ENCODE measurements at places on chromosomes 12 and 14.

GRCh38 chr12:18283831-18284230 is 22.5 kb downstream of the PIK3C2G start:
- no peak for DNase-seq

DNA sequence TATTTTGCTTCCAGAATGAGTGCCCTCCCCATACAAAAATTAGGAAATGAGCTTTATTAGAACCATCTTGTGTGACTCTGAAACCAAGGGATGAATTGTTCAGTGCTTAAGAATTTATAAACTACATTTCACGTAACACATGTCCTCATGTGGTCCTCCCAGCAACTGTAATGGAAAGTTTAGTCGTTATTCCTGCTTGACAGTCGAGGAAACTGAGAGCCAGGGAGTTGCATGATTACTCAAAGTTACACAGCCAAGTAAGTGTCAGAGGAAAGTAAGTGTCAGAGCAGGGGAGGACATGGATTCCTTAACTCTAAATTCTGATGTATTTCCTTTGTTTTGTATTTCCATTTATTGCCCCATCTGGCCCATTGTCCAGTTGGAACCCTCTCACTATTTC is 453.9 kb downstream of the FUT8 start:
- no peak for DNase-seq

GRCh38 chr12:94875525-94875924 is 128.0 kb downstream of the NDUFA12 start:
- DNase-seq: peak; percentile 70

GRCh38 chr12:12891080-12891880 is at the start of gene GPRC5A:
GPRC5A (plus strand) TSS chr12:12891562; CDS start chr12:12908250, 16,688 bp downstream.
- DNase-seq: peak; percentile 99

DNA sequence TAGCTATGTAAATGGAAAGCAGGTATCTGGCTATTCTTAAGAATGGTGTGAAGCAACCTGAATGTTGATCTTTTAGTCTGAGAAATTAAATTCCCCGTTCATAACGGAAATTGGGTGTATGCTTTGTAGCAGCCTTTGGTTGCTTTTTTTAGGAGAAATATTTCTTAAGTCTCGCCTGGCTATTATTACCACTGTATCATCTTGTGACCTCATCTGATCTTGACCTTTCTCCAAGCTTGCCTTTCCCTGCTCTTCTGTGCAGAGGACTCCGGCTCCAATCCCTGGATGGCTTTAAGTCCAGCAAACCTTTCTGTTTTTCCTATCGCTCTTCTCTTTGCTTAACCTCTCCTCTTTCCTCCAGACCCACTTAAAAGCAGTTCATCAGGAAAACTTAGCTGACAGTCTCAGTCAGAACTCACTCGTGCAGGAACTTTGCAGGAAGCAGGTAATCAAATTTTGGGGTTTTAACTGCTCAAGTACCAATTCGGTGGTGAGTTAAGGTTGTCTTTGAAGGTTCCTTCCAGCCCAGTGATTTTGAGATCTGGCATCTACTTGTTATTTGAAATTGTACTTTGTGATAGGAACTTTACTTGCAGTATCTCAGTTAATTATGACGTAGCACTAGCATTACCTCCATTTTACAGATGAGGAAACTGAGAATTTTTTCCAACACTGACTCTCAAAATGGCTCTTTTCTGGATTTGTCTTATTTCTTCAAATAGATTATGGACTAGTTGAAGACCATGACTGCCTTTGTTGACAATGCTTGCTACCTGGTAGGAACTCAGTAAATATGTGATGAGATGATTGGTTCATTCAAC is 14.1 kb downstream of the PPFIBP1 start:
- no peak for DNase-seq

DNA sequence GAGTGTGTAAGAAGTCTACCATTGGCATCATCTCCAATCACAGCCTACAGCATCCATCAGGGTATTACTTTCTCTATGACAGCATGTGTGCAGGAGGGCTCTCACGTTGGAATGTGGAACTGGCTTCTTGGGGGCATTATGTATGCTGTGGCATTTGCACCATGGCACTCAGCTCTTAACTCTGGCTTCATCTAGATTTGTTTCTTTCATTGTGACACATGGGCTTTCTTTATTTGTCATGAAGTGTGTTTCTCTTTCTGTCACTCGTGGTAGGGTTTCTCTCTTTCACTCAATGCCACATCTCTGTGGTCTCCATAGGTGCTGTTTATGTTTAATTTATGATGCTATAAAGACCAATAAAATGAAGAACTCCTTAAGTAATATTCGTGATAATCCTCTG is 191.2 kb upstream of the GARIN2 start:
- no peak for DNase-seq

- DNase-seq: no peak
Measured at GRCh38 chr14:69357544-69358200, 40.4 kb downstream of the ERH start.

DNA sequence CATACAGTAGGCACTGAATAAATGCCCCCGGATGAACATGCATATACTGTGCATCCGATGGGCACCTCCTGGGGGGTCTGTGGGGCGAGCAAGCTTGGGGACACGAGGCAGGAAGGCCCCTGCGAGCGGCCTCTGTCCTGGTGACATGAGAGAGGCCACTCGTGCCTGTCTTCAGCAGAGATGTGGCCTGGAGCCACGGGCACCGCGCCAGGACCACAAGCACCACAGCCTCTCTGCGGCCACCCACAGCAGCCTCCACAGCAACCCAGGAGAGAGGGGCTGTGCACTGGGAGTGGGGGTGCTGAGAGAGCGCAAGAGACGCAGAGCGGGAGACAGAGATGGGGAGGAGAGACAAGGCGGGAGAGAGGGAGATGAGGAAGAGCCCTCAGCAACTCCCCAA is 118.5 kb downstream of the RFLNA start:
- no peak for DNase-seq

- no peak for DNase-seq
Measured at GRCh38 chr12:130482448-130482847, 144.8 kb downstream of the PIWIL1 start.

- no peak for DNase-seq
Measured at GRCh38 chr14:76261371-76261811, 109.7 kb downstream of the GPATCH2L start.

DNA sequence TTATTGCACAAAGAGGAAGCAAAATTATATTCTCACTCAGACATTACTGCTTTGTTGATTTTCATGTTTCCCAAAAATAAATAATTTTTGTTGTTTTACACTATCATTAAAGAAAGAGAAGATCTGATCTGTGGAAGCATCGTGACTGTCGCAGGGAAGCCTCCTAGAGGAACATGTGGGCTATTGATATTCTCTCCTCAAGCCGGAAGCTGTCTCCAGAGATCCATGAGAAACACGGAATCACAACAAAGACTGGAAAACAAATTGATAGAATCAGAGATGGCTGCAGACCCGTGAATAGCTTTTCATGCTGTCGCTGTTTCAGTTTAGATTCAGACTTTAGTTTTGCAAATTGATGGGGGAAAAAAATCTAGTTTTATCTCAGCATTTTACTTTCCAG is 235.2 kb upstream of the TMPO start:
- no peak for DNase-seq

DNA sequence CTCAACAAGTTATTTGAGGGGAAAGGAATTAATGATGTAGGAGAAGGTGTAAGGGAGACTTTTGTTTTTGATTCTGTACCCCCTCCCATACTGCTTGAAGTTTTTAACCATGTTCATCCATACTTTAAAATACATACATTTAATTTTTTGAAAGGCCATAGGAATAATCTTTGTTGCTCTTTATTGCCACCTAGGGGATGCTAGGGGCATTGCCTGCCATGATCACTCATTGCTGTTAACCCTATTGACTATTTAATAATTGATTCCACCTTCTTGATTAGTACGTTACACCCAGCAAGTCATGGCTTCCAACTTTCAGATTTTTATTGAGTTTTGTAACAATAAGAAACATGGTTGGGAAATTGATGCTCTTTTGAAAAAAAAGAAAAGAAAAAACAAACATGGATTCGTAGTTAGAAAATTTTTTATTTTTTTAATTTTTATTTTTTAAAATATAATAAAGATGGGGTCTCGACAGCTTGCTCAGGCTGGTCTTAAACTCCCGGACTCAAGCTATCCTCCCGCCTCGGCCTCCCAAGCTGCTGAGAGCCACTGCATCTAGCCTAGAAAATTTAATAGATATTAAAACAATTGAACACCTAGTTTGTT is 8.5 kb upstream of the PRKAB1 start:
- DNase-seq: peak; percentile 54

DNA sequence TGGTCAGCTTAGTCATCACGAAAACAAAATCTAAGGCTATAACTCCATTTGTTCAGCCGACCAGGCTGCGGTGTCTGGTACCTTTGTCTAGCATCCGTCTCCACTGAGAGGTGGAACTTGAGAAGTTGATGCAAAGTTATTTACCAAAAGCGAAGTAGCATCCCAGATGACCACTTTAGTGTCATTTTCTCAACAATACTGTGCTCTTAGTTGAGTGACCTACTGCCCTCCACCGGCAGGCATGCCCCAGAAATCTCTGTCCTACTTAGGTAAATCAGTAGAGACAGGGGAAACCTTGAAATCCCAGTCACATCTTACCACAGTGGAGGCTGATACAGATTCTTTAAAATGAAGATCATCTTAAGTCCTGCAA is 1.3 kb upstream of the ST8SIA1 start:
- DNase-seq: no peak

DNA sequence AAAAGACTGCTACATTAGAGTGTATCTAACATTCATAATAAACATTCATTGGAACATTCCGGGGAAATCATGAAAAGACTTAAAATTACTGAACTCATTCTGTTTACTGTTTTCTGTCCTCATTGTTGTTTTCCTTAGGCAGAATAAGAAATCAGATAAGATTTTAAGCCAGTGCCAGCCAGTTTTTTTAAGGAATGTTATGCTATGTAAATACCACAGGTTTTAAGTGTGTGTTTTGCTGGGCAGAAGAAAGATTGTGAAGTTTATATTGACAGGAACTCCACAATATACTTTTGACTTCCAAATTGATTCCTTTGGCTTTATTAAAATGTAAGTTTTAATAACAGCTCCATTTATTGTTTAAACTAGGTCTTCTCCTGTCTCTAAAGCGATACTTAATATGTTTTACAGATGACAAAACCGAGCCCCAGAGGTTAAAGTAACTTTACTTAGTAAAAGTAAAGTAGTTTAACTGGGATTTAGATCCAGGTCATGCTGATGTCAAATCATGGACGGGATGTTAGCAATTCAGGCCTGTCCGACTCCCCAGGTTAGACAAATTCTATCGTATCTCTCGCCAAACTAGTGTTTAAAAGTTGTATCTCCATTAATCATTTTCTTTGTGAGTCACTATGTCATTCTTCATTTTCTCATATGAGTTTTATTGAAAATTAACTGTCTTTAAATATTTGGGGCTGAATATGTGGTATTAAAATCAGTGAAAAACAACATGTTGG is 1.7 kb downstream of the LARP4 start:
- peak; percentile 37 for DNase-seq

DNA sequence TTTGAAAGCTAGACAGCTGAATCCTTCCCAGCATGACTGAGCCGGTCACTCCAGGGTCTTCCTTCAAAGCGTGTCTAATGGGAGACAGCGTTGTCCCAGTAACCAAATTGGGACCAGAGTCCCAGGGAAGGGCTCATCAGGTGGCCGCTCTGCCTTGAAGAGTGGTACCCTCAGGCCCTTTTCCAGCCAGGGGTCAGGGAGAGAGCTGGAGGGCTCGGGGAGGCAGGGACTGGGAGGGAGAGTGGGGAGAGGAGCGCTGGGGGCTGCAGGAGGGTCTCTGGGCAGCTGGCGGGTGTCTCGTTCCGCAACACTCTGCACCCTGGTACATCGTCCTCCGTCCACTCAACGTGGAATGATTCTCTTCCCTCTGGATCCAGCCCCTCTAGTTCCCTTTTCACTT is 1.6 kb upstream of the RTL1 start:
- DNase-seq: no peak

GRCh38 chr14:55562135-55562534 is 17.9 kb upstream of the KTN1 start:
- no peak for DNase-seq

DNA sequence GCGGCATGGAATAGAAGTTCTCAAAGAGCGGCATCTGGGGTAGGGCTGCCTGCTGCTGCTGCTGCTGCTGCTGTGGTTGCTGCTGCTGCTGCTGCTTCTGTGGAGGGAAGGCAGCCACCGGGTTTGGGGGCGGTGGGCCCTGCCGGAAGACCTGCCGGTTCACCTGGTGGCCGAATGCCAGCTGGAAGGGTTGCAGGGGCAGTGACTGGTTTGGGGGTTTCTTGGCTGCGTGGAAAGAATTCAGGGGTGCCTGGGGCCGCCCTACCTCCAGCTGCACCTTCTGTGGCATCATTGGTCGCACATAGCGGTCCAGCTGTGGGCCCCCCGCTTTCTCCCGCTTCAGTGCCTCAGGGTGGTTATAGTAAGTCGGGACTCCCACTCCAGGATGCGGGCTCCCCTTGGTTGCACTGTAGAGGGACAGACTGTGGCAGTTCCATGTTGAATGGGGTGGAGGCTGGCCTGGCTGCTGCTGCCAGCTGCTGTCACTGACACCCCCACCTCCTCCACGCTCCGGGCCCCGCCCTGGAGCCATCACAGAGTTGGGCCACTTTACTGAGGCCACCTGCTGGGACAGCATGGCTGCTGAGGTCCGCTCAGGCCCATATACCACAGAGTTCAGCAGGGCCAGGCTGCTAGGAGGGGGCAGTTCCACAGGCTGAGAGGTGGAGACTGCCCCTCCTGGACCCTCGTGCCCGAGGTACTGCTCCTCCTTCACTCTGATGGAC is 25.2 kb upstream of the PNMA1 start:
- DNase-seq: no peak

- no peak for DNase-seq
Measured at GRCh38 chr14:36944307-36945010, 227.9 kb downstream of the SLC25A21 start.

DNA sequence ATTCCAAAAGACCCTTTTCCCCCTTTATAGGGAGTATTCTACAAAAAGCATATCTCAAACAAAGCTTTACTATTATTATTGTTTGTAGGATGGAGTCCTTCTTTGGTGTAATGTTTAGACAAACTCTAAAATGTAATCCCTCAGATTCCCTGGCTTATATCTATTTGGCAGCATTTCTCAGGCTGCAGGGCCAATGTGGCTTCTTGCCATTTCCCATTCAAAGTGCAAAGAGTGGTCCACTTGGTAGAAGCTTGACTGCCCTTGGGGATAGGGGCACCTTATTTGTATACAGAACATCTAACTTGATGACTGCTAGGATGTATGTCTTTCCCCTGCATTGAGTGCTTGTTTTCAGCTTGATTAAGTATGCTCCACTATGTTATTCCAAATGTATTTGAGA is 242.7 kb downstream of the PRKD1 start:
- no peak for DNase-seq

DNA sequence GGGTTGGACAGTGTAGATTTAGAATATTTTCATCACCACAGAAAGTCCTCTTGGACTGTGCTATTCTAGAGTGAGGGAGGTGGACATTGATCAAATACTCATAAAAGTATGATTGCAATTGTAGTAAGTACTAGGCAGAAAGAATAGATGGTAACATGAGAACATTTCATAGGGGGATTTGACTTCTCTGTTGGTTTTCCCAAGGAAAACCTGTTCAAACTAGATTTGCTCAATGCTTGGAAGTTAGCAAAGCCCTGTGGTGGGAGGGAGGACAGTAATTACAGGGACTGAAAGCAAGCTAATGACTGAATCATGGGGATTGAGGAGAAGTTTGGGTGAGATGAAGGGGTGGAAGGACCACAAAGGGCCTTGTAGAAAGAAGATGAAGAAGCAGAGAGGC is 24.4 kb upstream of the EID3 start:
- no peak for DNase-seq

All from ACHN (cell line).